Psoas muscle (tissue), 8 donors: ENCODE measurements at places on chromosomes 5 and 9.

- DNase-seq, result no peak
- peaks cover 15% of the 10 kb centered on the region for H3K4me1 ChIP-seq
- H3K36me3 ChIP-seq, result no peaks in the 10 kb centered on the region
These were observed 42.3 kb upstream of the NOTCH1 start for GRCh38 chr9:136587944-136588662.

DNA sequence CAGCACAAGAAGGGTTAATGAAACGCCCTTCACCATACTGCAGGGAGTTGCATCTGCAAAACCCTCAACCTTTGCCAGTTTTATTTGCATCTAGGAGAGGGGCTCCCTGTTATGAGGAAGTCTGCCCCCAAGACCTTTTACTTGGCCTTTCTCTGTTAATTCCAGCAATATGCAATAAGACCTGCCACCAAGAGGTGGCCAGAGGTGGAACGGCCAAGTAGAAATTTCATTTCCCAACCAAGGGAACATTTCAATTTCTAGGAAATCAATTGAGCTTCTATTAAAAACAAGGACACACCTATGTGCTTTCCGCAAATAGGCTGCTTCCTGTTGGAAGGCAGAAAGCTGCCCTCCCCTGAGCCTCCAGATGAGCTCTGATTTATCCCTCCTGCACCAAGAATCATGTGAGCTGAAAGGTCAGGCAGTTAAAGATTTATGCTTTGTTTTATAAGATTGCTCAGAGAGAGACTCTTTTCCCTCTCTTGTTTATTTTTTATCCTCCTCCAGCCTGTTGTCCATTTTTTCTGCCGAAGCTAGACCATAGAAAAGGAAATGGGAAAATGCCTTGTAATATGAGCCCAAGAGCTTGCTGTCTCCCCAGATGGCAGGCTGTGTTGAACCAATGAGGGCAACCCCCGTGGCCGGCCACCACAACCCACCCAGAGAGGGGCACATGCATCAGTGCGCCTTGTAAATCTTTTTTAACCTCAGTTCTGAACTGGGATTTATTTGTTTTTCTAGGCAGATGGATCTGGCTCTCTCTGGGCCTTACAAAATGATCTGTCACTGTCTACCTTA lies 572.8 kb downstream of the TLE1 start:
- H3K4me3 ChIP-seq, result no peak overlapping the region
- no peak overlapping the region for H3K27ac ChIP-seq
- H3K36me3 ChIP-seq, result no peaks in the 10 kb centered on the region
- H3K27me3 ChIP-seq, result no peaks in the 10 kb centered on the region

GRCh38 chr9:106976772-106977171 lies 113.8 kb downstream of the ZNF462 start:
- H3K4me1 ChIP-seq, result peaks cover 11% of the 10 kb centered on the region
- no peak overlapping the region for H3K27ac ChIP-seq
- H3K4me3 ChIP-seq, result no peak overlapping the region
- no peak for DNase-seq
- peaks cover 92% of the 10 kb centered on the region for H3K36me3 ChIP-seq

GRCh38 chr9:121955649-121956048 lies 137.5 kb downstream of the TTLL11 start:
- no peaks in the 10 kb centered on the region for H3K4me1 ChIP-seq
- no peak overlapping the region for H3K4me3 ChIP-seq
- DNase-seq, result no peak
- no peaks in the 10 kb centered on the region for H3K27me3 ChIP-seq

DNA sequence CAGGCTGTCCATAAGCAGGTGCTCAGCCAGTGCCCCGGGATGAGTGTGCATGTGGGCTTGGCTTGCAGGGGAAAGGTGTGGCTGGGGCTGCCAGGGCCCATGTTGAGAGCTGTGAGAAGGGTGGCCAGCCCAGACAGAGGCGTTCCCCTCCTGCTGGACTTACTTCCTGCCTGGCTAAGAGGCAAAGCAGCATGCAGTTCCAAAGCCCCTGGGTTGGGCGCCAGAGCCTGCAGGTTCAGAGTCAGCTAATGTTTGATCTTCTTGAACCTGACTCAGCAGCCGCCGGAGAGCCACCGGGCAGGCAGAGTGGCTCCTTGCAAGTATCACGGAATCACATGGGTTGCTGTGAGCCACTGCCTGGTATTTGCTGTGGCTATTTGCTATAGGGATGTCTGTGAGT lies 168.4 kb upstream of the MAP1B start:
- H3K4me1 ChIP-seq, result no peaks in the 10 kb centered on the region
- H3K4me3 ChIP-seq, result no peak overlapping the region
- no peak for DNase-seq

- no peak overlapping the region for H3K4me3 ChIP-seq
- H3K4me1 ChIP-seq, result peaks cover 5% of the 10 kb centered on the region
- no peak for DNase-seq
- no peaks in the 10 kb centered on the region for H3K27me3 ChIP-seq
- peak overlapping the region; percentile 31 for H3K27ac ChIP-seq
These were observed 17.6 kb upstream of the MUSK start for GRCh38 chr9:110650991-110651411.

DNA sequence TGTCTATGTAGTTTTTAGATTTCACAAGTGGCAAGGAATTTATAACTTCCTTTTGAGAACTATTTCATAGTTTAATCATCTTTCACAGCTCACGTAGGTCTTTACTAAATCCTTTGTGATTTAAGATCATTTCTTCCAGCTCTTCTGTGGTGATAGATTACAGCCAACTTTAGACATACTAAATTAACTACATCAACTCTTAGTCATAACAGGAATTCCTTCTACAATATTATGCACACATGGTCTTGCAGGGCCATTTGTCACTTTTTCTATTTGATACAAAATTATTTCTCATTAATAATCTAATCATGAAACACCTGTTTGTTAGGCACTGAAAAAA lies 208.4 kb downstream of the PDE4D start:
- no peak overlapping the region for H3K4me3 ChIP-seq
- H3K36me3 ChIP-seq, result no peaks in the 10 kb centered on the region
- H3K27ac ChIP-seq, result no peak overlapping the region
- DNase-seq, result no peak

DNA sequence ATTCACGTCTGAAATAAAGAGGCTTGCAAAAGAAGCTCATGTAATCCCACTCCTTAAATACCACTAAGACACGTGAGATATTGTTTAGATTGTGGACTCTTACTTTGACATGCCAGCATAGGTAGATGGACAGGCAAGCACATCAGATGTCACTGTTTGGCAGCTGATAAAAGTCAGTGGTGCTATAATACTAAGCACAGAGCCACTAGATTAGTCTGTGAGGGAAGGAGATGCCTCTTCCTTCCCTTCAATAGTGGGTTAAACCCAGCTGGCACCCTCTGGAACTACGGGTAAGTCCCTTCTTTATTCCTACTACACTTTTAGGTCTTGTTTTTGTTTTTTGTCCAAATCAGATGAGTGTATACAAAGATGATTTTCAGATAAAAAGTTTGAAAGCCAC lies at the start of gene MYOT:
TSS of gene MYOT (plus strand) at position 197 of the 400 bp plus-strand sequence. CDS start 2,792 bp downstream, outside the sequence.
- H3K4me3 ChIP-seq, result peak within 1 kb of the TSS; percentile 73
- peaks cover 7% of the 10 kb centered on the region for H3K36me3 ChIP-seq
- H3K27me3 ChIP-seq, result no peaks in the 10 kb centered on the region
- peaks cover 19% of the 10 kb centered on the region for H3K4me1 ChIP-seq
